ENCODE measurements at places on chromosomes 13 and 19.

GRCh38 chr19:33747273-33747672, 49.4 kb upstream of the KCTD15 start:
- DNase-seq = no peak

DNA sequence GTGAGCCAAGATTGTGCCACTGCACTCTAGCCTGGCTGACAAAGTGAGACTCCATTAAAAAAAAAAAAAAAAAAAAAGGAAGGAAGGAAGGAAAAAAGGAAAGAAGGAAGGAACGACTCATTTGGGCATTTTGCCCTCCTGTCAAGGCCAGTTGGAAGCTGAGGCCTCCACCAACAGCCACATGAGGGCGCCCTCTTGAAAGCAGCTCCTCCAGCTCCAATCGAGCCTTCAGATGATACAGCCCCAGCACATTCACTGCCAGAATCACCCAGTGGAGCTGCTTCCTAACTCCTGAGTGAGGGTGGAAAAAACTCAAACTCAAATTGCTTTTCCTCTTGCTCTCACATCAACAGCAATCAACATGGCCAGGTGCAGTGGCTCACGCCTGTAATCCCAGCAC, 40.9 kb downstream of the GNG7 start:
- DNase-seq = no peak

DNA sequence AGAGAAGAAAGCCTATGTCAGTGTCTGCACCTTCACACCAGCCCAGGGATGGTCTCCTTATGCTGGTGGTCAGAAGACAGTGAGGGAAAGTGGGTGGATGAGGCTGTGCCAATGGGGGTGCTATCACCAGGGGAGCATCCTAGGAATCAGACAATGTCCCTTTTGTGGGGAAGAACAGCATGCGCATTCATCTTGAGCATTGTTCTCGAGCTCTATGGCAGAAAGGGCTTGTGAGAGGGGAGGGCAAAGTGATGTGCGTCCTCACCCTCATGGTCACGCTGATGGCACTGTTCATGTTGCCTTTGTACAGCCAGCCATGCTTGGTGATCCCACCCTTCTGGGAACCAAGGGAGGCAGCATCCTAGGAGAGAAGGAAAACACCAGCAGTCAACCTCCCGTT, 56.1 kb downstream of the DOCK9 start:
- DNase-seq = no peak

- DNase-seq = no peak
Observed at GRCh38 chr13:92716749-92717148, 509.9 kb upstream of the GPC6 start.

- no peak for DNase-seq
Observed at GRCh38 chr19:12802267-12803106, 618 bp downstream of the THSD8 start.

- no peak for DNase-seq
Observed at GRCh38 chr19:54416695-54417491, 1.6 kb downstream of the TTYH1 start.

GRCh38 chr13:28967029-28967915, 147.1 kb downstream of the MTUS2 start:
- no peak for DNase-seq

- no peak for DNase-seq
Observed at GRCh38 chr19:49921871-49922795, 6.9 kb upstream of the ATF5 start.

DNA sequence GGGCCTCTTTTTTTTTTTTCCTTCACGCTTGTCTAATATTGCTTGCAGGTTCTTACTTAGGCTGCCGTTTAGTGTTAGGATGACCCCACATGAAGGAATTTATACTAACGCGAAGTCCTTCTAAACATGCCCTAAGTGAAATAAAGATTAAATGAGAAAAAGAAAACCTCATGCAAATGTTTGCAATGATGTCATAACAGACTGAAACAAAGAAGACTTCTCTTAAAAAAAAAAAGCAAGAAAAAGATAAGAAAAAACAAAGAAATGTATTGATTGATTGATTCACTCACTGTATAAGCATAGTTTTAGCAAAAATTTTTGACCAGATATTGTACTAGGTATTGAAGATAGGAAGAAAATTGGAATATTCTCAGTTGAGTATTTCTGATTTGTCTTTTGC, 418.2 kb downstream of the IRS2 start:
- DNase-seq = no peak

GRCh38 chr19:4541114-4541805, 1.4 kb upstream of the LRG1 start:
- no peak for DNase-seq

All from T-helper 9 cell (primary cell).